ENCODE measurements at places on chromosomes 2 and 18.

DNA sequence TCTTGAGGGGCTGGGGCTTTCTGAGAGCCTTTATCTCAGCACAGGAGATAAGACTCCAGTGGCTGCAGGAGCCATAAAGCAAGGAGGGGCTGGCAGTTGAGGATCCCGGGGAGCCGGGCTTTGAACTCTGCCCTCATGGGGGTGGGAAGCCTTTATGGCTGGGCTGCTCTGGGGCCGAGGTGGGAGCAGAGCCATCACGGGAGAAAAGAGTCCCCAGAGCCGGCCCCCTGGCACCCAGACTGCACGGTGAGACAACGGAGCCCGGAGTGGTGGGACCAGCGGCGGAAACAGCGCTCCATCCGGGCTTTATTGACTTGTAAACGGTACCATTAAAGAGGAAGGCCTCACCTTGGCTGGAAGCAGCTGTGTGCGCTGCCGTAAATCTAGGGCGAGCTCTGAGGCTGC, 162.6 kb downstream of the MYCN start:
- DNase-seq = no peak

- no peak for DNase-seq
Measured at GRCh38 chr2:220991972-220992371, 580.1 kb downstream of the EPHA4 start.

GRCh38 chr2:156215656-156216055, 116.9 kb downstream of the NR4A2 start:
- DNase-seq = no peak

- no peak for DNase-seq
Measured at GRCh38 chr18:75635096-75635495, 207.6 kb upstream of the SMIM21 start.

GRCh38 chr2:15580451-15580850, 11.2 kb upstream of the DDX1 start:
- no peak for DNase-seq

- DNase-seq = no peak
Measured at GRCh38 chr2:179443180-179443579, 178.5 kb upstream of the SESTD1 start.

- DNase-seq = no peak
Measured at GRCh38 chr2:222750533-222750932, 79.1 kb downstream of the MOGAT1 start.

- no peak for DNase-seq
Measured at GRCh38 chr2:240921311-240921994, 15.3 kb downstream of the CROCC2 start.

DNA sequence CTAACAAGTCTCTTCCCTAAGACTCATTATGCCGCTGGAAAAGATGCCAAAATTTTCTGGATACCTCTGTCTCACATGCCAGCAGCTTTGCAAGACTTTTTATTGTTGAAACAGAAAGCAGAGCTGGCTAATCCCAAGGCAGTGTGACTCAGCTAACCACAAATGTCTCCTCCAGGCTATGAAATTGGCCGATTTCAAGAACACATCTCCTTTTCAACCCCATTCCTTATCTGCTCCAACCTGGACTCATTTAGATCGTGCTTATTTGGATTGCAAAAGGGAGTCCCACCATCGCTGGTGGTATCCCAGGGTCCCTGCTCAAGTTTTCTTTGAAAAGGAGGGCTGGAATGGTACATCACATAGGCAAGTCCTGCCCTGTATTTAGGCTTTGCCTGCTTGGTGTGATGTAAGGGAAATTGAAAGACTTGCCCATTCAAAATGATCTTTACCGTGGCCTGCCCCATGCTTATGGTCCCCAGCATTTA, 26.3 kb downstream of the DHRS9 start:
- peak; percentile 81 for DNase-seq

GRCh38 chr2:104862058-104862941, 8.4 kb downstream of the POU3F3 start:
- no peak for DNase-seq

- DNase-seq = no peak
Measured at GRCh38 chr18:75247611-75248421, 37.2 kb downstream of the TSHZ1 start.

- no peak for DNase-seq
Measured at GRCh38 chr2:112095681-112096080, 40.6 kb downstream of the TMEM87B start.

- DNase-seq = no peak
Measured at GRCh38 chr18:56738184-56738583, 87.0 kb downstream of the WDR7 start.

GRCh38 chr18:63025251-63026090, 294.1 kb downstream of the BCL2 start:
- no peak for DNase-seq

DNA sequence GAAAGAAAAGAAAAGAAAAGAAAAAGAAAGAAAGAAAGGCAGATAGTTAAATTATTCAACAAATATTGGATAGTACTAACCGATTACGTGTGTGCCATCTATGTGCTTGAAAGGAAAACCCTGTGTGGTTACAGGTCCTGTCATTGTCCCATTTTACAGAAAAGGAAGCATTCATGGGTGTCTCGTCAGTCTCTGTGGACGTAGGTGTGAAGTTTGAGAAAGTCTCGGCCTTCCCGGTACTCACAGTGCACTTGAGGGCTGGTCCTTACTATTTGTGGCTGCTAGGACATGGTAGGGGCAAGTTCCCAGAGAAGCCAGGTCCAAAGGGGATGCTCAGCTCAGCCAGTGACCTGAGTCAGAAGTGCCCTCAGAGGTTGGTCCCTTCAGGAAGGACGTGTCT, 19.3 kb downstream of the SH3YL1 start:
- no peak for DNase-seq

DNA sequence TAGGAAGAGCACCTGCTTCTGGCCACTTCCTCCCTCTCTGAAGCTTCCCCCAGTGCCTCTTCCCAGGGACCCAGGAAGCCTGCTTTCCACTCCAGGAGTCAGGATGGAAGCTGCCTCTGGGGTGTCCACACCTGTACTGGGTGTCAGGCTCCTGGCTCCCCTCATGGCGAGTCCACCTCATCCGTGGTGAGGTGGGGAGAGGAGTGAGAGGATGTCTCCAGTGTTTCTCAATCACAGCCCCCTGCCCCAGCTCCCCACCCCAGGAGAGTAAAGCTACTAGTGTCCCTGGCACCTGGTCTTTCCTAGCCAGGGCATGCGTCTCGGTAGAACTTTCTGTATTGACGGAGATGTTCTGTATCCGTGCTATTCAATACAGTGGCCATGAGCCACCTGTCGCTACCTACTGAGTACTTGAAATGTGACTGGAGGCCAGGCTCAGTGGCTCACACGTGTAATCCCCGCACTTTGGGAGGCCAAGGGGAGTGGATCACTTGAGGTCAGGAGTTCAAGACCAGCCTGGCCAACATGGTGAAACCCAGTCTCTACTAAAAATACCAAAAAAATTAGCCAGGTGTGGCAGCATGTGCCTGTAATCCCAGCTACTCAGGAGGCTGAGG, 171.2 kb upstream of the HAAO start:
- no peak for DNase-seq

- no peak for DNase-seq
Measured at GRCh38 chr2:234628953-234629352, 132.1 kb upstream of the ARL4C start.

- no peak for DNase-seq
Measured at GRCh38 chr2:168749297-168749696, 53.1 kb upstream of the NOSTRIN start.

DNA sequence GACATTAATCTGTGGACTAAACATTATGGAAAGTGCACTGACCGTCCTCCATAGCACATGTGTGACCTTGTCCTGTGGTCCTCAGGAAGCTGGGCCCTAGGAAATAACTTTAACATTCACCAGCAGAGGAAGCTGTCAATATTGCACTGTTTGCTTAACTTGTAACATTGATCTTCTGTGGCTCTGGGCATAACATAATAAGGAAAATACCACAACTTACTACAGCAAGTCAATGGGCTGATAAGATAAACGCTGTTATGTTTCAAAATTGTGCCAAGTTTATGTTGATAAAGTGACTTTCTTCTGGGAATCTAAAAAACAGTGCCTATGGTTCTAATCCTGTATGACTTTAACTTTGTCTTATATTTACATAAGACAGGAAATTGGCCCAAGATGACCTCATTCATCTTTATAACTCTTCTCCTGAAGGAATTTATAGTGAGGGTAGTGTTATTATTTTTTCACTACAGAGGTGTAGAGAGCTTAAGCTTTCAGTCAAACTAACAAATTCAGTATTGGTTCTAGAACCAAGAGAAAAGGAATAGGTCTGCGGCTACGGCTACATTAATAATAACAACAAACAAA, 113.7 kb upstream of the MAP4K3 start:
- no peak for DNase-seq

- DNase-seq = peak; percentile 67
Measured at GRCh38 chr2:86142436-86143257, 36.6 kb downstream of the PTCD3 start.

DNA sequence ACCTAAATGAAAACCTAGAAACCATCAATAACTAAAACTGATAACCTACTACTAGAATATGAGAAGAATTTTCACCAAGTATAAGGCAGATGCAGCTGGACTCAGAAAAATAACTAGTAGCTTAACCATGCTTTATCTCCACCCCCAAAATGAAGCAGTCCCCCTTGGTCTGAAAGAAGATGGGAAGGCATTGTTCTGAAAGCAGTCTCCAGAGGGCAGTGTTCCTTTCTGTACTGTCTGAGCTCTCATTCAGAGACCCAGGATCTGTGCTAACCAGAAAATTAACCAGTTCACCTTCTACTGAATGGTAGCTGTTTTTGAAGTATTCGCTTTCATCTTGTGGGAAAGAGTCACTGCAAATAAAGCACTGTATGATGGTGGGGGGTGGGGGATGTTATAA, 273.0 kb downstream of the PDE11A start:
- no peak for DNase-seq

GRCh38 chr2:51829477-51829876, 797.5 kb upstream of the NRXN1 start:
- DNase-seq = no peak

DNA sequence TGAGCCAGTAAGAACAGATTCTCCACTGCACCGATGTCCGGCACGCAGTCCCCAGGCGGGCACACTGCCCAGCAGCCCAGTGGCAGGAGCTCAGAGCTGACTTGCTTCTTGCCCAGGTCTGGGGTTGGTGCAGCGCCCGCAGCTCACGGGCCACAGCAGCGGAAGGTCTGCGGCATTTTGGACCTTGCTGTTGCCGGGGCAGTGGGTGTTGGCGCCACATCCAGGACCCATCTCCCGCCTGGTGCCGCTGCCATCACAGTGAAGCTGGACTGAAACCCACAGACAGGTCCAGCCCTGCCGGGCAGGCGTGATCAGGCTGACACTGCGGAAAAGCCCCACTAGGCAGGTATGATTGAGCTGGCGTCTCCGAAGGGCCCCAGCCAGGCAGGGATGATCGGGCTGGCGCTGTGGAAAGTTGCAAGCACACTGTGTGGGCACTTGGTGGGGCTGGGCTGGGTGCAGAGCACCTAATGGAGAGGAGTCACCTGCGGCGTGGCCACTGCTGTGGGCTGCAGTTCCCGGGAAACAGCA, 75.5 kb downstream of the SLC66A2 start:
- no peak for DNase-seq

GRCh38 chr18:8979258-8979988, 123.1 kb upstream of the NDUFV2 start:
- DNase-seq = no peak

GRCh38 chr2:101464841-101465240, 10.1 kb downstream of the RFX8 start:
- DNase-seq = no peak

GRCh38 chr18:26119246-26119645, 14.4 kb upstream of the PSMA8 start:
- DNase-seq = no peak

GRCh38 chr18:75154259-75154658, 54.7 kb downstream of the PTGR3 start:
- DNase-seq = no peak

GRCh38 chr2:217825469-217826235, 177.1 kb downstream of the TNS1 start:
- DNase-seq = no peak

DNA sequence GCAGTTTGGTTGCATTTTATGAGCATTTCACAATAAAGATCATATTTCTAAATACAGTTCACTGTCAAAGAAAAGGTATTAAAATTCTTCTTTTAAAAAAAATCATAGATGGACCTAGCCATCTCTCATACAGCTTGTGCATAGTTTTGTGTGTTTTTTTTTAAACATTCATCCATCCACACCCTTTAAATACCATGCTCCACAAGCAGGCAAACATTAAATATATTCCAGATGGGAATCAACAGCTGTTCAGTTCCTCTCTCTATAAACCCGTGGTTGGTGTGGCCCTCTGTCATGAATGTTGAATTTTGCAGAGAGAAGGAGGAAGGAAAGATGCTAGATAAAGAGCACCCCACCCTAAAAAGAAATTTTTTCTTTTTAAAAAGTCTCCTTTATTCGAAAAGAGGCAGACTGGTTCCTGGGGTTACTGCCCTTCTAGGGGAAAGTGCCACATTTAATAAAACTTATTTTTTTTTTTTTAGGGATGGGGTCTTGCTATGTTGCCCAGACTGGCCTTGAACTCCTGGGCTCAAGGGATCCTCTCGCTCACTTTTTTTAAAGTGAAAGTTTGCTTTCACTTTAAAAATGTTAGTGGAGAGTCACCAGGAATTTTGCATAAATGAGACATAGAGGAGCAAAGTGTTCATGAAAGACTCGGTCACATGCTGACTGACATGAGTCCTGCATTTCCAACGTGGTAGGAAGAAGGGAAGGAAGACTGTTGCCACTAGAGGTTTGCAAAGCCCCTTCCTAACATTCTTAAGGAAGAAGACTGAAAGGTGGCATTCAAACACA, 73.9 kb upstream of the LMAN1 start:
- DNase-seq = no peak

DNA sequence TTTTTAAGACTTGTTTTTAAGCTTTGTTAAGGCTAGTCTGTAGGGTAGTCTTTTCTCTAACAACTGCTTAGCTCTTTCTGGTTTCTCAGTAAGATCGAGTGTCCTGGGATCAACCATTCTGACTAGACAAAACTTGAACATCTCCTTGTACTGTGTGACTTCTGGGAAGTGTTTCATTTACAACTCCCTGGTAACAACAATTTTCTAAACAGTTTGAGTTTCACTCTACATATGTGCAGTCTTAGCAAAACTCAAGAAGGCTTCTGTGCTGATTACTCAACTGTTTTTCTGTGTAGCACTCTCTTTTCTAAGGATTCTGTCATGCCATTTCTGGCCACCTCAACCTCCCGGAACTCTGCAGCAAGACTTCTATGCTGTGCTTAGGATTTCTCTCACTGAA, 204.5 kb downstream of the KIAA1328 start:
- no peak for DNase-seq

GRCh38 chr2:181937473-181937872, 45.9 kb downstream of the ITPRID2 start:
- DNase-seq = peak; percentile 89

DNA sequence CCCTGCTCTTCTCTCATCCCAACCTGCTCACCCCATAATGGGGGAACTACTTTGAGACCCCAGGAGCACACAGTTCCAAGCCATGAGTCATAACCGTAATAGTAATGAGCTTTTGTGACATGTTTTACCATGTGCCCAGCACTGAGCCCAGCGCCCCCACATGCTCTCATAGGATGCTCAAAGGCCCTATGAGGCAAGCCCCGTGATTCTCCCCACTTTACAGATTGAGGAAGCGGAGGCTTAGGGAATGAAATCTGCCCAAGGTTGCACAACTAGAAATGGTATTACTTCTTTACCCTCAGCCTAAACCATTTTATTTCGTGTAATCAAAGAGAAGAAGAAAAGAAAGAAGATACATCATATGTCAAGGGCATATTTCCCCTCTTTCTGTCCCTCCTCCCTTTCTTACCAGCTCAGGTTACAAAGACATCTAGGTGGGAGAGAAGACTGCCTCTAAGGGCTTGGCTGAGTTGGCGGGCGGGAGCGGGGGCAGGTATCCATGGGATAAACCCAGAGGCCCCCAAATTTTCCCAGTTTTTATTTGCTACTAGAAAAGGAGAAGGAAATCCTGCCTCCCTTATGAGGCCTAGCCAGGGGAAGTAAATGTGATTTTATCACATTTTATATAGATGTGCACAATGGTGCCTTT, 24.2 kb downstream of the BCL11A start:
- peak; percentile 98 for DNase-seq

Measured in inflammatory macrophage (primary cell).